GM03348 (cell line): ENCODE measurements at places on chromosomes 5 and 9.

- no peak for DNase-seq
These were observed 16.4 kb downstream of the FAXDC2 start for GRCh38 chr5:154834053-154834452.

- no peak for DNase-seq
These were observed 745 bp downstream of the GADD45G start for GRCh38 chr9:89605465-89606048.

DNA sequence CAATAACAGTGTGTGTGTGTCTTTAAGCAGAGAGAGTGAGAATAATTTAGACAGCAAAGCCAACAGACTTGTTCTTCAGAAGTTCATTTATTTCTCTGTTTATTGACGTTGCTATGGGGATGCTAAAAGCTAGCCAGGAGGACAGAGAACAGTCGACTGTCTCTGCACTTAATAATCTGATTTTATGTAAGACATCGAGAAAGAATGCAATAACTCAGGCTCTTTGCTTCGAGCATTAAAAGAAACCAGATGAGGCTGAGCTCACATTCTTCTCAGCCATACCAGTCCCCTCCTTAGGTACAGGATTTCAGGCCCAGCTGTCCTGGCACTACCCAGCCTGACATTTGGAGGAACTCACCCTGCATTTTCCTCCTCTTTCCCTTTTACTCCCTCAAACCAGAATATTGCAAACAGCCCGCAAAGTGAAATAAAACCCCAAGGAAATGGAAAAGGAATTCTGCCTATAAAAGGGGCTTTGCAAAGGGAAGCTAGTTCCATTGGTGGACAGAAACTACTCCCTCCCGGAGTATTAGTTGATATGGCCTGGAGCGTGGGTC is 44.5 kb upstream of the DPYSL3 start:
- DNase-seq = peak; percentile 83

- DNase-seq = no peak
These were observed 72.3 kb downstream of the HMCN2 start for GRCh38 chr9:130337784-130338380.

GRCh38 chr9:87337335-87338087 is 160.2 kb upstream of the DAPK1 start:
- DNase-seq = peak; percentile 27

DNA sequence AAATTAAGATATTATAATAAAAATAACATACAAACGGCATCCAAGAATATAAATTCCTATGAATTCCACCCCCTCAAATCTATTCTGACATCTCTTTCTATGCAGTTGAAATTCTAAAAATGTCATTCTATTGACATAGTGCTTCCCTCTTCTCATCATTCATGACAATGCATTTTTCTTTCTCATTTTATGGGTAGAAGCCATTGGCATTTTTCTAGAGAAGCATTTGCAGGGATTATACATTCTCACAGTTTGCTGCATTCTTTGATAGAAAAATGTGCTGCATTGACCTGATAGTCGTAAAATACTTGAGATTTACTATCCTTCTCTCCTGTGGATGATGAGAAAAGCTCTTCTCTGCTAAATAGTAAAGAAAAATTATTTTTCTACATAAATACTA is 760.9 kb upstream of the ACO1 start:
- no peak for DNase-seq

GRCh38 chr5:131441184-131441583 is 177.3 kb downstream of the CDC42SE2 start:
- peak; percentile 3 for DNase-seq

DNA sequence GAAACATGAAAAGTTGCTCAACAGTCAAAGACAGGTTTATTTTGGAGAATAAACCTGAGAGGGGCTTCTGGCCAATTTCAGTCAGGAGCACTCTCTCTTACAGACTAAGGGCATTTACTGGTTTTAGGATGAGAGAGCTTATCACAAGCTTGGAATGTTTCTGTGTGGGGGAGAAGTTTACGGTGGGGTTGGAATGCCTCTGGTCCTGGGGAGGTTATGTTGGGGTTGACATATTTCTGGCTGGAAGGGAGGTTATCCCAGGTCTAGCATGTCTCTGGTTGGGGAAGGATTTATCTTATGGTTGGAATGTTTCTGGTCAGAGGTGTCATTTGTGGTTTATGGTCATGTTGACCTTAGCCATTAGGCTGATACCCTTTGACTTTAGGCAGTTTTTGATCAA is 1867.3 kb downstream of the EFNA5 start:
- DNase-seq = no peak

GRCh38 chr9:137881591-137882505 is 4.3 kb downstream of the CACNA1B start:
- DNase-seq = no peak

DNA sequence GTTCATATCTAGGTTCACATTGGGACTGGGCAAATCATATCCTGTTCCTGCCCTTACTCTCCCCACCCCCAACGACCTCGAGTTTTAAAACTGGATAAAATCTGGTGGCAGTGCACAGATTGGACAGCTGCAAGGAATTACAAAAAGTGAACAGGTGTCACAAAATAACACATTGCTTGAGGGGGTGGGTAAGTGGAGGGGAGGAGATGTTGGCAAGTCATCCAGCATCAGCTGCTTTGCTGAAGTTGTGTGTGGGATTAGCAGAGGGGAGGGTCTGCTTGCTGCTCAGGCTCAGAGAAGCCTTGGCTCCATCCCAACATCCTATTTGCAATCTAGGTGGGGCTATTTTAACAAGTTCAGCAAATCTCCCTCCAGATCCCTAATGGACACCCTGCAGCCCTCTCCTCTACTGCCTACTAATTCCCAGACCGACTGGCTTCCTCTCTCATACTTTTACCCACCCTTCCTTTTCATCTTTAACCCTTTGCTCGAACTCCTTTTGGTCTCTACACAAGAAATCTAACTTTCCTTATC is 39.8 kb upstream of the SLC24A2 start:
- no peak for DNase-seq

DNA sequence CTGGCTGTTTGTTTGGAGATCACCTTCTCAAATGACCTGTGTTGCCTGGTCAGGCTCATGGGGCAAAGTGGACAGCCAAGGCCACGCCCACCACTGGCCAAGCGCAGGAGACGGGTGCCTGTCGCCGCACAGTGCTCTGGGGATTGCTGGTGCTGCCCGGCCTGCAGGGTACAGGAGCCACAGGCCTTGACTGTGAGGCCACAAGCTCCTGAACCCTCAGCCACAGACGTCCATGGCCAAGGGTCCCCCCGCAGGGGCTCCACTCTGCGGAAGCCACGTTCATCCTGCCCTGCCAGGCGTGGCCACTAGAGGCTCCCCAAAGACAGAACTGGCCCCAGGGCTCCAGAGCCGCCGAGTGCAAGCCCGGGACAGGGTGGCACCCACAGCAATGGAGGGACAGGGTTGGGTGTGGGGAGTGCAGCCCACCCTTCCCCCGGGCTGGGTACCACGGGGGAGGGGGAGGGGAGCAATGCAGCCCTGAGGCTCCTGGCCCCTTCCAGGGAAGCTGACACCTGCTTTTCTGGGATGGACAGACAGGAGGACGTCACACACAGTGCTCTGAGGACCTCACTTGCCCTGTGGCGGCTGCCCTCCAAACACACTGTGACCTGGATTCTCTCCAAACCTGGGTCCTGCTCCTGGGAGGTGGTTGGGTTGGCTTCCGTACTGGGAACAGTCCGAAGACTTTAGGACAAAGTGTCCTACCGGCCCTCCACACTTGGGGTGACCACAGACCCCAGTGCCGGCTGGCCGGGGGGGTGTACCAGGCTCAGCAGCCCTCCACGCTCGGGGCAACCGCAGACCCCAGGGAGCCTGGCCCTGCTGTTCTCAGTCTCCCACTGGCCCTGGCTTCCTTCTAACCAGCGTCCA is 21.5 kb downstream of the TPPP start:
- DNase-seq = peak; percentile 92

DNA sequence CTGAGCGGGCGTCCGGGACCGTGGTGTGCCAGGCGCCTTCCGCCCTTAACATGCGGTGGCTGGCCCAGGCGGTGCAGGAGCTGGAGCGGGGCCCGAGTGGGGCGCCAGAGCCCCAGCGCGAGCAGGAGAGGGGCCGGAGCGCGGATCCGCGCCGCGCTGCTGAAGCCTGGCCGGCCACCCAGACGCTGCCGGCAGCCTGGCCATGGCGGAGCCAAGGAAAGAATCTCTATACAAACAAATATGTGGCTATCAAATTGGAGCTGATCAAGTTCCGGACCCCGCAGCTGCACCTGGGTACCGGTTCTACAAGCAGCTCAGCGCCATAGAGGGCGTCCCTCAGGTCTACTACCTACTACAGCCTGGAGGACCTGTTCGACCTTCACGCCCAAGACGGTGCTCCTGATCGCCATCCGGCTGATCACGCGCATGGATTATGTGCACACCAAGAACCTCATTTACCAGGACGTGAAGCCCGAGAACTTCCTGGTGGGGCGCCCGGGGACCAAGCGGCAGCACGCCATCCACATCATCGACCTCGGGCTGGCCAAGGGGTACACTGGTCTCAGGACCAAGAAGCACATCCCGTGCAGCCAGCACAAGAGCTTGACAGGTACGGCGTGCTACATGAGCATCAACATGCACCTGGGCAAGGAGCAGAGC is 55.8 kb downstream of the JAK2 start:
- no peak for DNase-seq

DNA sequence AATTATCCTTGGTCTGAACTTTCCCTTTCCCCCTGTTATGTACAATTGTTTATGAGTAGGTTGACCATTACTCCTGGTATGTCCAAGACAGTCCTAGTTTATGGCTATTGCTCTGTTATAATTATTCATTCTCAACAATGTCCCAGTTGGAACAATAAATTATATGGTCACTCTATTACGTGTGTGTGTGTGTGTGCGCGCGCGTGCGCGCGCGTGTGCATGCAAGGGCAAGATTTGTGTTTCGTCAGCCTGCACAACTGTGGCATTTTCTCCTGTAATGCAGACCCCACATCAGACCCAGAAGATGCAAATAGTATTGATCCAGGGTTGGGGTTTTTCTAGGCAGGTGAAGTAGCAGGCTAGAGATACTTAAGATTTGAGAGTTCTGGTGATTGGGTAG is 88.4 kb downstream of the ESM1 start:
- DNase-seq = no peak

- no peak for DNase-seq
These were observed 147.1 kb downstream of the ERCC6L2 start for GRCh38 chr9:96022445-96023051.

GRCh38 chr5:172548311-172548731 is 92.7 kb upstream of the NEURL1B start:
- no peak for DNase-seq

DNA sequence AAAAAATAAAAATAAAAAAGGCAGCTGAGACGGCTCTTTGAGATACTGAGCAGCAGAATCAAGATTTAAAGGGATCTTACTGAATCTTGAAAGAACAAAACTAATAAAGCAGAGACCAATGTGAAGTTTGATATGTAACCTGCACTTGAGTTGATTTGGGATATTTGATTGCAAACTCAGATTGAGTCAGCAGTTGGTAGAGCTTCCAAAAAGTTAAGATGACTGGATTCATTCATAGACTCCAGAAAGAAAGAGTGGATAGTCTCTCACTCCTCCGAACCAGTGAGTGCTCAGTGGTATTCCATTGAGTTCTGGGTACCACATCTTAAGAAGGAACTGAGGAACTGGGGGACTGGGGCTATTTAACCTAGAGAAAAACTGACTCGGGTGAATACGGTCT is 52.7 kb upstream of the TESK1 start:
- DNase-seq = no peak

GRCh38 chr5:124180875-124181461 is 565.5 kb downstream of the ZNF608 start:
- no peak for DNase-seq

- no peak for DNase-seq
These were observed 25.8 kb downstream of the NOTCH1 start for GRCh38 chr9:136520053-136520540.

DNA sequence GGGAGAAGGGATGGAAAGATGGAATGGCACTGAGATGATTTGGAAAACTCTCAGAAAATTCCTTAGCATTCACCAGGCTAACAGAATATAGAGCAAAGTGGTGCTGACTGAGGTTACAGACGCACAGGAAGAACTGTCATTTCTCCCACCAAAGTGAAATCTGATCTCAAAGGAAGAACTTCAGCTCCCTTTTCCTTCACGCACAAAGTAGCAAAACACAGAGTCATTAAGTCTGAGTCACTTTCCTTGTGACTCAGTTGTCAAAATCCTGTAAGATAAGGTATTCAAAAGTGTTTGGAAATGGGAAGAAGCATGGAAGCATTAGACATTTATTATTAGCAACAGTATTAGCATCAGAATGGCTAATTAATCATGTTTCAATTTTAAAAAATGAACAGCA is 11.7 kb downstream of the MPDZ start:
- DNase-seq = peak; percentile 59

DNA sequence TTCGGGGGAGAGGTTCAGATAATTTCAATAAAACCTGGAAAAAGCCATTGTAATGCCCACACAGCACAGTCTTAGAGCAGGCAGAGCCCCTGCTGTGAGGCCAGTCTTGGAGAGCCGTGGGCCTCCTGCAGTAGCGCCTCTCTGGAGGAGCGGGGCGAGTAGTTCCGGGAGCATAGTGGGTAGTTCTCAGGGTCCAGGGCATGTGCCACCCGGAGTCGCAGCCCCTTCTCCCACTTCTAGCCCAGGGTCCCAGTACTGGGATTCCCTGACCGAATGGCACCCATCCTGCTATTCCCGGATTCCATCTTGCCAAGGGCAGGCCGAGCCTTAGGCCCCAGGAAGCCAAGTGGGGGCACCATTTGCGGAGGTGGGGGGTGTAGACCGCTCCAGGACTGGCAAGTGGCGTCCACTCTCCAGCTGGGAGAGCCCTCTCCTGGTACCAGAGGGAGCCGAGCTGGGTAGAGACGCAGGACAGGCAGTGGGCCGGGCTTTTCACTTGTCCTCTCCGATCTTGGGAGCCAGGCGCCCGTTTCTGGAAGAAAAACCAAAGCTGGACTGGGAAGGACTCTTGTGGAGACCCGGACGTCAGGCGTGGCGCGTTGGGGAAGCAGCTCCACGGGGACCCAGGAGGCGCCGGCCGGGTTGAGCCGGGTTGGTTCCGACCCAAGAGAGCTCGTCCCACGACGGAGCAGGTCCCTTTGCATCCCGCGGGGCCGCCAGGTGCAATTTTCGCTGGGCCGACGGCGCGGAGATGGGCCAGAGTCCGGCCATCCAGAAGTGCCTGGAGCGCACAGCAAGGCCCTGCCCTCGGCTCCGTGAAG is 12.1 kb downstream of the PROP1 start:
- DNase-seq = no peak

DNA sequence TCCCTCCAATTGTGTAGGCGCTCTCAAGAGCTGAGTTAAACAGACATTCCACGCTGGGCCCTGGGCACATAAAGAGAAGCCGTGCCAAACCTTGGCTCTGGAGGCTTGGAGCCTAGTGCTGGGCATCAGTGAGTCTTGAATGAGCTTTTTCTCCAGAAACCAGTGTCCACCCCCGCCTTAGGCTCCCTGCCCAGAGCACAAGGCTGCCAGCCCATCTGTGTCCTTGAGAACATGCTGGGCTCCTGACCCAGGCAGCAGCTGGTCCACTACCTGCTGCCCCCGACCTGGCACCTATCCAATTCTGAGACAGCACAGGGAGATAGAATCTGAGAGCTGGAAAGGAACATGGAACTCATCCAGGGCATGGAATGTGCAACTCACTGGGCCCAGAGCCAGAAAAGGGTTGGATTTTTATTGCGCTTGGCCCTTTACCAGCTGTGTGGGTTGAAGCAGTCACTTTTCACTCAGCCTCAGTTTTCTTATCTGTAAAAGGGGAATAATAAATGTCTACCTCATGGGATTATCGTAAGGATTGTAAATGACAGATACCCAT is 92.4 kb upstream of the CPLX2 start:
- no peak for DNase-seq
